ENCODE measurements at places on chromosomes 3 and 15.

DNA sequence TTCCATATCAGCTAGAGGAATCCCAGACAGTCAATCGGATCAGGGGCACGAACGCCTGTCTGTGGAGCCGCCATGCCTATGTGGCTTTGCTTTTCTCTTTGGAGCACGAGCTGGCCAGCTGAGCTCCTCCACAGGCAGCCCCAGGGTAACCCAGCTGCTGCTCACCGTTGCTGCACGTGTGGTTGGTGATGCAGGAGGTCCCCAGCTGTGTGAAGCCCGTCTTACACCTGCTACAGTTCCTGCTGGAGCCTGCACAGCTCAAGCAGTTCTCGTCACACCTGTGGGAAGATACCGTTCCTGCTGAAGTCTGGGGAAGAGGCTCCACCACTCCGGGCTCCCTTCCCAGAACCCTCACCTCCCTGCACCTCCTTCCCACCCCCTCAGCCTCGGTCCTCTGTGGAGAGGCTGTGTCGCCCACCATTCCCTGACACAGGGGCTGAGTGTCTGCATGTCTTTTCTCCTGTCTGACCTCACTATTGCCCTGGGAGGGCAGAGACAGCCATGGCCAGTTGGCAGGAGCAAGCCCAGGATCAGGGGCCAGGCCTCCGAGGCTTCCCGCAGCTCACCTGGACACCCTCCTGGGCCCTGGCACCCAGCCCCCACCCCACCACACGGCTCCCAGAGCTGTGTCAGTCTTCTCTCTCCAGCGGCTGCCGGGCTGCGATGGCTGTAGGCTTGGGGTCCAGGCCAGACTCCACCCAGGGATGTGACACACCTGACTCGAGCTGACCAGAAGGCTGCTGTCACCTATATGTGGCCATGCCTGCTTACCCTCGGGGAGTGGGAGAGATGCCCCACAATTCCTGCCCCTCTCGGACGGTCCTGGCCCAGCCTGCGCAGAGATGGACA lies 12.2 kb upstream of the SNRPA1 start:
- no peak for DNase-seq

GRCh38 chr3:115108614-115109013 lies 38.5 kb downstream of the ZBTB20 start:
- no peak for DNase-seq

- DNase-seq = no peak
Observed at GRCh38 chr3:52298149-52299098, 10.8 kb downstream of the GLYCTK start.

GRCh38 chr3:125023833-125024555 lies 31.8 kb downstream of the HEG1 start:
- no peak for DNase-seq

GRCh38 chr3:183518491-183519251 lies 36.8 kb downstream of the KLHL6 start:
- no peak for DNase-seq

GRCh38 chr3:12193485-12194165 lies 34.9 kb upstream of the TIMP4 start:
- DNase-seq = no peak

DNA sequence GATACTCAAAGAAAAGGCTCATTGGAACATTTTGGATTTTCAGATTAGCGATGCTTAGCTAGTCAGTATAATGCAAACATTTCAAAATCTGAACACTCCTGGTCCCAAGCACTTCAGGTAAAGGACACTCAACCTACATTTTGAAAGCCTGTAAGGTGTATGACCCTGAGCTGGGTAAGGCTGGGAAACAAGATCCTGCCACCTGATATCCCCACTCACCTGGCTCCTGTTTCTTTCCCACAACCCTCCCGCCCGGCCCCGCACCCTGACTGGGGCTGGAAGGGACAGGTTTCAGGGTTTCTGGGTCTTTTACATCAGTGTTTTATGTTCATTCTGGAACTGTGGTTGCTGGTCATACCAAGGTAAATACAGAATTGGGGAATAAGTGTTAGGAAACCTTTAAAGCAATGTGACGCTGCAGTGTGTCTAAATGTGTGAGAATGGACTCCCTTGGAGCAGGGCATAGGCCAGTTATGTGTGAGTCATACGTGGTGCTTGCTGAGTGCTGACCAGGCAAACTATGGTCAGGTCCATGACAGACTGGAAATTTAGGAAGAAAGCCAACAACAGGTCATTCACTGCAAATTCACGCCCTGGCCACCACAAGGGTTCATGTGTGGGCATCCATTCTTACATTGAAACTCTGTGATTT lies 22.9 kb downstream of the CTXND1 start:
- no peak for DNase-seq

- no peak for DNase-seq
Observed at GRCh38 chr15:40595773-40596172, 1.7 kb downstream of the KNL1 start.

- DNase-seq = no peak
Observed at GRCh38 chr3:45771831-45772230, 24.5 kb downstream of the SLC6A20 start.

DNA sequence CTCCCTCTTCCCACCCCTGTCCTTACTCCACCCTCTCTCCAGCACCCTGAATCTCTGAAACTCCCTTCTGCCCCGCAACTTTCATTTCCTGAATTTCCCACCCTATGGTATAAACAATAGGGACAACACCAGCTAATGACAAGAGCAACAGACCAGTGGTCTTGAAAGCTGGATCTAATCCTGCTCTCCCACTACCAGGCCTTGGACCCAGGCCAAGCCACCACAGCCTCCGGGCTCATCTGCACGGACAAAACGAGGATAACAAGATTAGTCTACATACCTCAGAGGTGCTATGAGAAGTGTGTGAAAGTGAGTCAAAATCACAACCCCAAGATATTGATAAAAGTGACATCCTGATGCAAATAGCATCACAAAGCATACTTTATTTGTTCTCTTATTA lies 128.6 kb downstream of the ERC2 start:
- no peak for DNase-seq
